ENCODE measurements at places on chromosomes 1 and 21. TPM values are rescaled to one million over a fixed set of nuclear protein-coding genes. Genes with fewer than 3 reads are reported as not detected.
A peak's percentile ranks its signal among the peaks of the same experiment; 100 is the strongest.

FCGR3B gene
- total RNA-seq: not detected

TDRD5 gene
- total RNA-seq: not detected

SLC25A34 gene
- total RNA-seq: 6.6 TPM

CDA gene
- total RNA-seq: 0.64 TPM

ARHGEF16 gene
- total RNA-seq: 20.3 TPM

C2CD4D gene
- 0.65 TPM for total RNA-seq

NFASC gene
- 0.72 TPM for total RNA-seq

UBE2U gene
- not detected for total RNA-seq

DNA sequence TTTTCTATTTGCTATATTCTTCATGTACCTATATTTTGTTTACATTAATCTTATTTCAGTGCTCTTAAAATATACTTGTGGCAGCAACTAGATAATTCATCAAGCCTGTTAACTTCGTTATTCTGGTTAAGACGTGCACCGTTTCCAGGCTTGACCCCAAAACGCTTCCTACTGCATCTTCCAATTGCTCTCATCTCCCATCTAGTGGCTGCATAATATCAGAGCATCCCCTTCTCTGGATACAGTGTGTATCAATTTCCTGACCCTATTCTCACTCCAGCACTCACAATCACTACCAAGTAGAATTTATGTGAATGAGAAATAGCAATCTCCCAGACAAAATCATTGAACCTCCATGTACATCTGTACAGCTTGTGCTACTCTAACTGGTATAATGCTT is 1280.3 kb upstream of the B3GALT2 start:
- no peaks in the 10 kb centered on the region for H3K27me3 ChIP-seq
- DNase-seq: no peak
- H3K36me3 ChIP-seq: no peaks in the 10 kb centered on the region
- H3K4me1 ChIP-seq: peaks cover 13% of the 10 kb centered on the region

GRCh38 chr1:78104322-78104721 is 58.6 kb downstream of the GIPC2 start:
- no peak overlapping the region for H3K4me3 ChIP-seq
- DNase-seq: no peak
- H3K36me3 ChIP-seq: no peaks in the 10 kb centered on the region
- H3K27me3 ChIP-seq: no peaks in the 10 kb centered on the region

DNA sequence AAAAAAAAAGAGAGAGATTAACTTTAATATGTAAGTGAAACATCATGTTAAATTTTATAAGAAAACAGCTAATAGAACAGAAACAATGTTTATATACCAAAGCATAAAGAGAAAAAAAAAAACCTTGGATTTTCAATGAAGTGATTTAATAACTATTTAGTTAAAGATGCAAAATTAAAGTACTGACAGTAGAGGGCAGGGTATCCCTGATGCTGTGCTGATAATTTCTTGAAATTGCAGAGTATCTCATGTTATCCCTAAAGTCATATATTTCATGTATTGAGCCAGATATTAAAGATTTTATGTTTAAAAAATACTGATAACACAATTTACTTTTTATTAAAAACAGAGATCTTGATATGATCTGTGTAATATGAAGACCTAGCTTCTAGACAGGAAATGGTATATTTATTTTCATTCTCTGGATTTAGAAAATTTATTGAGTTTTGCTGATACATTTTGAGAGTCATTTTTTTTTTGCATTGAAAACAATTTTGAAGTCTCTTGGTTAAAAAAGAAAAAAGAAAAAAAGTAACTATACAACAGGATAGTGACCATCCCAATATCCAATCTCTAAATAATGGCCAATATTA is 273.2 kb downstream of the USP25 start:
- no peak overlapping the region for H3K4me3 ChIP-seq
- peak overlapping the region; percentile 93 for H3K27ac ChIP-seq
- H3K36me3 ChIP-seq: no peaks in the 10 kb centered on the region
- H3K27me3 ChIP-seq: no peaks in the 10 kb centered on the region
- no peak for DNase-seq

DNA sequence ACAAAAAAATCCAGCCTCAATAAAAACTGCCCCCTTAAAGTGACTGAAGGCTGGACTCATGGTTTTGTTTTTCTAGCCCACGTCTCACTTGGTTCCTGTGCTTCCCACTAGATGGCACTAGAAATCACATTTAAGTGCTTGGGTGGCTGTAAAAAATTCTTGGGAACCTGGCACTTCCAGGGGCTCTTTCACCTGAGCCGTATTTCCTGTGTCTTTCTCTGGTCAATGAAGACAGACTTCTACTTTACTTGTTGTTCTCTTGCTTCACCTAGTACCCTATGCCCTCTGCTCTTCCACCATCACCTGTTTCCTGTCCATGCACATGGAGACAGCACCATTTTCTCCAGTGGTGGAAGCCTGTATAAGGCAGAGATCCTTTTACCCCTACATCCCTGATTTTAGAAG is 20.0 kb downstream of the METTL13 start:
- DNase-seq: no peak
- H3K27me3 ChIP-seq: no peaks in the 10 kb centered on the region
- H3K36me3 ChIP-seq: peaks cover 5% of the 10 kb centered on the region
- H3K27ac ChIP-seq: no peak overlapping the region
- no peak overlapping the region for H3K4me3 ChIP-seq

DNA sequence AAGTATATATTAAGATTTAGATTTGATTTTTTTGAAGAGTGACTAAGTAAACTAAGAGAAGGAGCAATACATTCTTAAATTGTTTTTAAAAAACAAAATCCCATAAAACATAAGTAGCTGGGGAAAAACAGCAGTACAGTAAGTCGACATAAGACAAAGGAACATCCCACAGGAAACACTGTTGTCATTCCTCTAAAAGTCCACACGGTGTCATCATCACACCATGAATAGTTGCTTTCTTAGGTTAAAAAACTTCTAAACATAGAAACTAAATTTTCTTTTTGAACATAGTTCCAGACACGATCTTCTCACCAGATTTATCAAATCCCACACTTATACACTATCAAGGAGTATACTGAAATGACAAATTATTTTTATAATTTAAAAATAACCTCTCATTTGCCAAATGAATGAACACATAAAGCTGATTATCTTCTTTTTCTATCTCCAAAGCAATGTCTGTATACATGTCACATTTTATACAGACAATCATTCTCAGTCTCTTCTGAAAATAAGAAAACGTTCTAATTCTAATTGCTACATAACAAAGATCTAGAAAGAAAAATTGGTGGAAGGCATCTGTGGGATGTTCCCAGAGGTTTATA is 15.8 kb downstream of the ODF2L start:
- no peak for DNase-seq
- peaks cover 3% of the 10 kb centered on the region for H3K4me1 ChIP-seq
- H3K36me3 ChIP-seq: peaks cover 29% of the 10 kb centered on the region
- no peaks in the 10 kb centered on the region for H3K27me3 ChIP-seq
- H3K27ac ChIP-seq: no peak overlapping the region

DNA sequence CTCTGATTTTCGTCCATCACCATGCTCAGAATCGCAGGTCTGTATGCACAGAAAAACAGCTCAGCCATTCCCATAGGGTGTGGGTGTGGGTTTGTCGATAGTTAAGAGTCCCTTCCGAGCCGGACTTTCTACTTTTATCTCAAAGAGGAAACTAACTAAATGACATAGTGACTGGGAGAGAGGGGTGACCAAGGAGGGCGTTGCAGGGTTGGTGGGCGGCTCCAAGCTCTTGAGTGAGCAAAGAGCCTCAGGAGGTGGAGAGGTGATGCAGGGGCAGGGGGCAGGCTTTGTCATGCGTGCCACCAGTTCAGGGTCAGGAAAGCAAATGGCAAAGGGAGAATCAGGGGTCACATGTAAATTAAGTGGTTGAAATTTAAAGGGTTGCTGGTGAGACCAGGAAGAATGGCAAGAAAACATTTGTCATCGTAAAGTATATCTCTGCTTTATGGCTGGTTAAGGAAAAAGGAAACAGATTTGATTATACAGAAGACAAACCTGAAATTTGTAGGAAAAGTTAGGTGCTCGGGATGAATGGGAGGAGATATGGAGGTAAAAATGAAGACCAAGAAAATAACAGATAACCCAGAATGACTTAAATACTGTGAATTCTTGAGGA is 249.0 kb downstream of the SETD4 start:
- H3K27ac ChIP-seq: no peak overlapping the region
- H3K4me1 ChIP-seq: peaks cover 20% of the 10 kb centered on the region
- no peaks in the 10 kb centered on the region for H3K27me3 ChIP-seq
- no peak for DNase-seq
- no peak overlapping the region for H3K4me3 ChIP-seq

Measured in mesothelial cell of epicardium (in vitro differentiated cells).